ENCODE measurements at places on chromosomes 4 and X. TPM values are rescaled to one million over a fixed set of nuclear protein-coding genes. Genes with fewer than 3 reads are reported as not detected.

DNA sequence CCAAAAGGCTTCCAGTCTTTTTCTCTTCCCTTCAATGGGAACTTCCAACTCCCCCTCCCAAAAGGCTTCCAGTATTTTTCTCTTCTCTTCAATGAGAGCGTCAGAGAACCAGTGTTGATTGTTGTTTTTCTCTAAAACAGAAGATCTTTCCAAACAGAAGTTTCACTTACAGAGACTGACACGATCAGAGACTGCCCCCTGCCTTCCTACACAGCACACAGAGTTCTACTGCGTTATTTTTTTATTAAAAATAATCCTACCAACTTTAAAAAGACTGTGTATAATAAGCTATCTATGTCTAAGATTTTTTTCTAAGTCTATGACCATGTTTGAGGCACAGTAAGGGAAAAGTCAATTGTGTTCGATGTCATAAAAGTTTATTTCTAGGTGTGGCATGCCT is 3.5 kb upstream of the HTR2C start:
- no peak for DNase-seq

- DNase-seq: no peak
These were observed 4.3 kb downstream of the FHDC1 start for GRCh38 chr4:152940461-152940860.

GRCh38 chr4:153773236-153773690 is 13.4 kb upstream of the RNF175 start:
- DNase-seq: peak; percentile 6

DNA sequence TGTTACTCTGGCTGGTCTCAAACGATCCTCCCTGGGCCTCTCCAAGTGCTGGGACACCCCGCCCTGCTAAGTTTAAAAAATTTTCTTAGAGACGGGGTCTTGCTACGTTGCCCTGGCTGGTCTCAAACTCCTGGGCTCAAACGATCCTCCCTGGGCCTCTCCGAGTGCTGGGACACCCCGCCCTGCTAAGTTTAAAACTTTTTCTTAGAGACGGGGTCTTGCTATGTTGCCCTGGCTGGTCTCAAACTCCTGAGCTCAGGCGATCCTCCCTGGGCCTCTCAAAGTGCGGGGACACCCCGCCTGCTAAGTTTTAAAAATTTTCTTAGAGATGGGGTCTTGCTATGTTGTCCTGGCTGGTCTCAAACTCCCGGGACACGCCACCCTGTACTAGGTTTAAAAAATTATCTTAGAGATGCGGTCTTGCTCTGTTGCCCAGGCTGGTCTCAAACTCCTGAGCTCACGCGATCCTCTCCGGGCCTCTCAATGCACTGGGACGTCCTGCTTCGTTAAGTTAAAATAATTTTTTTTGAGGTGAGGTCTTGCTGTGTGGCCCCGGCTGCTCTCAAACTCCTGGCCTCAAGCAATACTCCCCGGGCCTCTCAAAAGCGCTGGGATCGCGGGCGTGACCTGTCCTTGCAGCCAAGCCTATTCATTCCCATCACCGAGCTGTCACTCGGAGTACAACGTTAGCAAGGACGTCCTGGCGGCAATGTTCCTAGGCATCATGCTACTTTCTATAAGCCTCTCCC is 1.1 kb downstream of the SLC25A6 start:
- no peak for DNase-seq

DNA sequence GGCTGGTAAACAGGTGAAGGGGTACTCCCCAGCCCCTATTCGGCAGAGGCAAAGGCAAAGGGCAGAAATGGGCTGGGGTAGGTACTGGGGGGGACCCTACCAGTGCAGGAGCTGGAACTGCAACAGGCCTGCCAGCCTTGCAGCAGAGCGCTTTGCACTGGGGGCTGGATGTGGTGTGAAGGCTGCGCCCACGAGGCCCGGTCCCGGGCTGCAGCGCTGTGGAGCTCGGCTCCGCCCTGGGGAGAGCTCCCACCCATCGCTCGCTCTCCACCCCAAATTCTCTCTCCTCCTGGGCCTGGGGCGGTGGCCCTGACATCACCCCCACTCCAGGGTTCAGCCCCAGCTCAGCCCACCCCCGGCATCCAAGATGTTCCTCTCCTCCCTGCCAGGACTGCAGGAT is 24.2 kb downstream of the IQSEC2 start:
- DNase-seq: no peak

GRCh38 chr4:41067369-41067768 is 147.0 kb downstream of the APBB2 start:
- DNase-seq: no peak

- DNase-seq: no peak
These were observed 1214.9 kb upstream of the IGFBP7 start for GRCh38 chr4:58325070-58325469.

Gene SPANXD
- not detected for total RNA-seq

DNA sequence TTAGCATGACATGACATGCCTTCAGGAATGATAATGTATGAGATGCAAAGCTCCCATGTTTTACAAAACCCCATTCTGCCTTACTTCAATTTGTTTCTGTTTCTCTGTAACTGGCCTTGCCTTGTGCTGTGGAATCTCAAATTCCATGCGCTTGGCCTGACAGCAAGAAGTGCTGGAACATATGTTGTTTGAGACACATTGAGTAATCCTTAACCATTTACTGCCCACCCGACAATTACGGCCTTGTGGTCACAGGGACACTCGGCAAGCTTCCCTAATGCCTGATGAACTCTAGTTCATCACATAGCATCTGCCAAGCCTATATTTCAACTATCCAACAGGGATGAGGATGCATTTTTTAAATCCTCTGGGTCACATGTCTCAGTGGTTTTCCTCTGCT is 226.4 kb upstream of the CASK start:
- DNase-seq: peak; percentile 77

Gene DYNLT3
- 13.7 TPM for total RNA-seq

DNA sequence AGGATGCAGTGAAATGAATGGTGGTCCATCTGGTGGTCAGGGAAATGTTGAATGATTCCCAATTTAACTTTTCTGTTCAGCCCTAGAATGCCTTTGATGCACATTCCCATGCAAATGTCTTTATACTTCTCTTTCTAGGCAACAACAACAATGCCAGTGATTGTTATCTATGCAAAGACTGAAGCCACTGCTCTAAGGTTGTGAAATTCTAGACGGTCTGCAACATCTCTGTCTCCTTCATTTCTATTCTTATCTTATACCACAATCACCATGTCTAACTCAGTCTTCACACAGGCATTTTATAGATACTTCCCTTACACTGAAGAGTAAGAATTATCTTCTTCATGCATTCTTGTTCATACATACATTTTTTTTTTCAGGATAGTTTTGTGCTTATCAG is 84.5 kb downstream of the HPGD start:
- DNase-seq: no peak

GRCh38 chr4:9898596-9899305 is 117.3 kb downstream of the DRD5 start:
- peak; percentile 35 for DNase-seq

Gene AADAT
- total RNA-seq: 8.1 TPM

GRCh38 chr4:166386491-166387360 is 513.7 kb downstream of the TLL1 start:
- DNase-seq: no peak

- no peak for DNase-seq
These were observed 17.3 kb downstream of the LRPAP1 start for GRCh38 chr4:3514806-3515501.

Data from skin of body (tissue), 3 donors.